Fibroblast of skin of back (primary cell): ENCODE measurements at places on chromosomes 5 and 9.

DNA sequence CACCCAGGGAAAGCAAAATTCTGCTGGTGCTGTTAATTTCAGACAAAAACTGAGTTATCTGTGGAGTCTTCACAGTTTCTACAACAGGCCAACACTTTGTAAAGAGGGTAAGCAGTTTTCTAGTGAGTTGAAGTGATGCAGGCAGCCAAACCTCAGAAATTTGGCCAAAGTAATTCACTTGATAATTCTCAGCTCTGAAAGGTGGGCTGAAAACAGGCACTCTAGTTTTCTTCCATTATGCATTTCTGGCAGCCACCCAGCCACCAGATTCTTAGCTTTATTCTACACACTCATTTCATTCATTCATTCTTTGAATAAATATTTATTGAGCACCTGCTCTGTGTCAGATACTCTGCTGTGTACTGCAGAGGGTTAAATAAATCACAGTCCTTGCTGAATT lies 184.2 kb downstream of the RAB3C start:
- no peak for DNase-seq

DNA sequence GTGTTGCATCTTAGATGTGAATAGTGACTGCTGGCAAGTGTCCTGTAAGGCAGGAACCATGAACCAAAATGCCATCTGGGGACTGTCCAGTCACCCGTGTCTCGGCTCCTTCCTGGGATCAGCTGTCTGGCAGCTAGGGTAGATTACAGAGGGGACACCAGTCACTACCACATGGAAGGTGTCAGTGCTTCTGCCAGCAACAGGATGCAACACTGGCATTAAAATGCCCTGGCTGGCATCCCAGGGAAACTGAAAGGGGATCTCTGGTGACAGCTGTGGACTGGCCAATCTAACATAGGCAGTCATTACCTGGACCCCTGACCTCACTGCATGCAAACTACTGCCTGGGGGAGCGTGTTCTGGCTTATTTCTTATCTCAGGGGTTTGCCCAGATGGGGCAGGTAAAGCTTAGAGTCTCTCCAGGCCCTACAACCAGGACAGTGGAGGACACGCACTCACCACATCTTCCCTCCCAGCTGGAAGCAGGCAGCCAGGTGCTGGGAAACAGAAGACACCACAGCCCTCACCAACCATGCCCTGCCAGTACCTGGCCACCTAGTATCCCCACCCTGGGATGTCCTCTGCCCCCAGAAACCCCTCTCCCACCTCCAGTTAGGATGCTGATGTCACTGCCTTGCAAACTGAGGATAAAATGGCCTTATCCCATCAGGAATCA lies 83.8 kb downstream of the SEMA4D start:
- no peak for DNase-seq

GRCh38 chr5:145680169-145680568 lies 155.0 kb downstream of the PRELID2 start:
- DNase-seq, result no peak

DNA sequence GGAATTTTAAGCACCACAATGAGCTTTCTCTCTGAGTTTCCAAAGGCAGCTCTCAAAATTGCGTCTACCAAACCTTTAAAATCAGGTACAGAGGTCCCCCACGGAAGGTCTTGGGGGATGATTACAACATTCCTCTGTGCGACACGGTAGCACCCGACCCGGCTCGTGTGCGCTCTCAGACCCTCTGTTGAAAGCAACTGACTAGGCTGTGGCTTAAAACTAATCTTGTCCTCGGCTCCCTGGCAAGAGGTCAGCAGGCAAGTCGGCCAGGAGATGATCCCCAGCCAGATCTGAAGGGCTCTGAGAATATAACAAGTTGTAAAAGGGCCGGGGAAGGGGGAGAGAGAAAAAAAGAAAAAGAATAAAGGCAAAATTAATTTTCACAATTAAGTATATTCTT lies 92.6 kb upstream of the LMX1B start:
- no peak for DNase-seq

DNA sequence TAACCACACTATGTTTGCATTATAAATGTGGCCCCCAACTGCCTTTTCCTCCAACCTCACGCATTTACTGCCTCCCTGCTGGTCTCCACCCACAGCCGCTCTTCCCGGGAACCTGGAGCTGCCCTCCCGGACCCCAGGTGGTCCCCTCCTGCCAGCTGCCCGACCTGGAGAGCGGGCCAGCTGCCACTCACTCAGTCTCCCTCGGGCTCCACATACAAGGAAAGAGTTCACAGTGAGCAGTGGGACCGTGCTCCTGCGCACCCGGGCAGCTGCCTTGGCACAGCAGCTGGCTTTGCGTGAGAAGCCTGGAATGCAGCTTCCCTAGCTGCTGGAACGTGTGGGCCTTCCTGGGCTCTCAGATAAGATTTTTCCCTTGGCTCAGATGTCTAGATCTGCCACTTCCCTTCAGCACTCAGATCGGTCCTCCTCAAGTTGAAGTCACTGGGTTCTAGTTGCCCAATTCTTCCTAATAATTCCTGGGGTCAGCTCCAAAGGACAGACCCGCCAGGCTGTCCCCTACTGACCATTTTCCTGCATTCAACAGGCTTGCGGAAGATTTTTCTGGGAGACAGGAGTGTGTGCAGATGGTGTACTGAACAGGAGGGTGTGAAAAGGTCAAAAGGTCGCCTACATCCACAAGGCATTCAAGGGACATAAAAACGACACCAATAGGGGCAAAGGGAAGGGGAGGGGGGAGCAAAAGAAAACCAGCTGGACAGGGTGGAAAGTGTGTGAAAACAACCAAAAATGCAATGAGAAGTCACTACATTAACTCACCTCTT lies 69.1 kb downstream of the MYO10 start:
- DNase-seq, result no peak

GRCh38 chr5:71938895-71939294 lies 168.4 kb upstream of the MAP1B start:
- no peak for DNase-seq

GRCh38 chr5:151523335-151523734 lies 67.8 kb downstream of the FAT2 start:
- peak; percentile 56 for DNase-seq

DNA sequence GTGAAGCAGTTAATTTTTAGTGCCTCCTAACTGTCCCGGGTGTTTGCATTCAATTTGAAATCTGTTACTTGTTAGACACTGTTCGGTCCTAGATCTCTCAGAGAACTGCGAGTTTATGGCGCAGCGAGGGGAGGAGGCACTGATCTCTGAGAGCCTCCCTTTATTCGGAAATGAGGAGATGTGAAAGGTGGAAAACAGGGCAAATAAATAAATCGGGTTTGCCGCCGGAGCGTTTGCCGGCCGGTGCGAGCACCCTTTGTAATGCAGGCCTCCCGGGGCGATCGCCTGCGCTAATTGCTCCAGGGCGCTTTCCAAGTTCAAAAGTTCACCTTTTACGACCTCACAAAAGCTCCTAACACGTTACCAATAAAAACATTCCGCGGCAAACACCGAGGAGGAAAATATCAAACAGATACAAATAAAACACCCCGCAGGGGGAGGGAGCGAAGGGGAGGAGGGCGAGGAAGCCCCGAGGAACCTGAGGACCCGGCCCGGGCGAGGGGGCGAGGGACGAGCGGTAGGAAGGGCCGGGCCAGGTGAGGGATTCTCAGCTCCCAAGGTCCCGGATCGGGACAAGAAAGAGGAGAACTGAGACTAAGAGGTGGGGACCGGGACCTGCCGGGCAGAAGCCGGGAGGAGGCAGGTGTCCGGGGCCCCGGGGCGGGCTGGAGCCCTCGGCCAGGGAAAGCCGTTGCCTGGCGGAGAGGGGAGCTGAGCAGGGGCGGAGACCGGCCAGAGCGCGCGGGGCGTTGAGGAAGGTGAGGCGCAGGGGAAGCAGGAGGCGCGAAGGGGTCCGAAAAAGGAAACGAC lies 1.4 kb downstream of the NR6A1 start:
- DNase-seq, result no peak

DNA sequence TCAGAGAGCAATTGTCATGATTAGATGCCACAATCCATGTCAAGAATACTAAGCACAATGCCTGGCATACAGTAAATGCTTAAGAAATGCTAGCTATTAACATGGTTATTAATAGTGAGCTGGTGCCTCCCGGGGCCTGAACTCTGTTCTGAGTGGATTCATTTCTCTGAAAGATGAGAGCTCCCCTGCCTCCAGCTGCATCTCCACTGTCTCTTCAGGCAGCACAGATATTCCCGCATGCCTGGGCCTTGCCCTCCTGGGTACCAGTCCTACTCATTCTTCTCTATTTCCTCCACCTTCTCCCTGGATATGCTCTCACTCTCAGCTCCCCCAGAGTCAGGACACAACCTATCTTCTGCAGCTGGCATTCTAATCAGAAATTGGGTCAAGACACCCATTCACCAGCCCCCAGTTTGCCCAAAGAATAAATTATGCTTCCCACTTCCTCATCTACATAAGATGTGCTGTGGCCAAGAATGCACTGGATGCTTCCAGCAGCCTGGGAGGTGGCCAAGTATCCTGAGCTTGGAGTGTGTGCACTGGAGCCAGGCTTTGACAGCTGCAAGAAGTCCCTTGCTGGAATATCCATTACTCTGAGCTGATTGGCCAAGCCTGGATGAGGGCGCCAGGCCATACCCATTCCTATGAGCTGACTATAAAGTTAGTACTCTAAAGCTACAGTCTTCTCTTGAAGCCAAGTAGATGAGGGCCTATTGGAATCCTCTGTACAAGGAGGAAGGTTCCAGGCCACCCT lies 669.0 kb downstream of the ACTL7B start:
- DNase-seq, result peak; percentile 67

DNA sequence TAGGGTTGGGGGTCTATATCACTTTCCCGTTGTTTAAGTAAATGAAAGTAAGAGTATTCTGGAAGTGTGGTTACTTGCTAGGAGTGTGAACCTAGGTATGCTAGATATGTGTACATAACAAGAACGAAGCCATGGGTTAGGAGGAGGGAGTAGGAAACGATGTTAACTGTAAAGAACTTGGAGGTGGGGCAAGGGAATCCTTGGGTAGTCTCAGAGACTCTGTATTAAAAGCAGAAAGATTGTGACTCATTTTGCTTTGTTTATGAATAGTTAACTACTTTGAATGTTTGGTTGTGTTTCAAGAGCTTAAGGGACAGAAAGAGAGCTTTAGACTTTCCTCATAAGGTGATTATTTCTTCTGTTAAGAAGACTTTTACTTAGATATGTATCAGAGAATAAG lies 59.9 kb downstream of the TMEM252 start:
- DNase-seq, result no peak

GRCh38 chr5:177116631-177117373 lies 16.8 kb upstream of the NSD1 start:
- peak; percentile 85 for DNase-seq

DNA sequence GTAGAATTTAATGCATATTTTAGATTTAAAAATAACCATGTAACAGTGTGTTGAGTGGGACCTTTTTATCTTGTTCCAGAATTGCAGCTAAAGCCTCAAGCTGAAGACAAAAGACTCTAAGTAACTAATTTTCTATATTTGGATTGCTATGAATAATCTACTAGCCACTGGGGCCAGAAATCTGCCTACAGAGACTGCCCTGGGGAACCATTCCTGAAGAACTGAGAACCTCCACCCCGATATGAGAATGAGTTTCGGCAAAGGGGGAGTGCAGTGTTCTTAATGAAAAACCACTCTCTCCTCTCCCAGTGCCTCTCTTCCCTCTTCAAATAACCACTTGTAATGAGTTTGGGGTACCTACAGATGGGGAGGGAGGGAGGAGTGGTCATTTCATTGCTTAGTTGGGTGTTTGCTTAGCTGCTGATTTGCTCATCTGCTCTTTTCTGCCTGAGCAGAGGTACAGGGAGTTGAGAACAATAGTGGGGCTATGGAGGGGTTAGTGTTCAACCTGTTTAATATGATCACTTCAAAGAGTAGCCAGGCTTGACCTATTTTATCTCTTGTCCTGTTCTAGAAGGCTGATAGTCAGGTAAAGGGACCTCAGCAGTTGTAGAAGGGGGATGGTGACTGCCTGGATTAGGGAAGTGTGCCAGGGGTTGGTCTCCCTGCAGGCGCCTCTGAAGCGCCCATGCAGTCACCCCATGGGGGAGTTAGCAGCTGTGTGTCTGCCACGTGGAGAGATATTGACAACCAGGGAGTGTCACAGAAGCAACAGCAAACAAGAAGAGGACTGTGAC lies 47.7 kb downstream of the ATG10 start:
- DNase-seq, result no peak

DNA sequence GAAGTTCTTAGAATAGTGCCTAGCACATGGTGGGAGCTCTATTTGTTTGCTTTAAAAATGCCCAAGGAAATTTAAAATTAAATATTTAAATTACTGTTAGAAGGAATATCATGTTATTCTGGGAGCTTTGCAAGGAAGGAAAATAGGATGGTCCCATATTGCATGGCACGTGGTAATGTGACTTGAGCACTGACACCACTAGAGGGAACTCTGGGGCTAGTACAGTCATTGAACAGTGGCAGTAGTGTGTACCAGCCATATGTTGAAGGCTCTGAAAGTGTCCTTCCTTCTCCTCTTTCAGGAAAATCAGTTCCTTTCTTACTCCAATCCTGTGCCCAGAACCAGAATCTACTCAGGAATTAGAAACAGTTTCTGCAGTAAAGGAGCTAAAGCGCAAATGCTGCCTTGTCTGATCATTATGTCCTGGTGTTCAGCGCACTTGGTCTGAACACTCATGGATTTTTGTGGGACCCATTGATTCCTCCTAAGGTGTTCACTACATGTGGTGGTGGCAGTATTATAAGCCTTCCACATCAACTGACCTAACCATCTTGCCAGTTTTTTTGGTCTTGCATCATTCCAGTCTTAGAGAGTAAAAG lies 54.1 kb downstream of the GDA start:
- DNase-seq, result peak; percentile 37

- DNase-seq, result no peak
Observed at GRCh38 chr9:26937816-26938371, 9.1 kb downstream of the PLAA start.

GRCh38 chr5:43646992-43647391 lies 44.0 kb downstream of the NNT start:
- peak; percentile 54 for DNase-seq

GRCh38 chr5:152331006-152331405 lies 74.1 kb downstream of the NMUR2 start:
- no peak for DNase-seq

GRCh38 chr5:142801495-142801871 lies 31.3 kb downstream of the ARHGAP26 start:
- DNase-seq, result no peak

DNA sequence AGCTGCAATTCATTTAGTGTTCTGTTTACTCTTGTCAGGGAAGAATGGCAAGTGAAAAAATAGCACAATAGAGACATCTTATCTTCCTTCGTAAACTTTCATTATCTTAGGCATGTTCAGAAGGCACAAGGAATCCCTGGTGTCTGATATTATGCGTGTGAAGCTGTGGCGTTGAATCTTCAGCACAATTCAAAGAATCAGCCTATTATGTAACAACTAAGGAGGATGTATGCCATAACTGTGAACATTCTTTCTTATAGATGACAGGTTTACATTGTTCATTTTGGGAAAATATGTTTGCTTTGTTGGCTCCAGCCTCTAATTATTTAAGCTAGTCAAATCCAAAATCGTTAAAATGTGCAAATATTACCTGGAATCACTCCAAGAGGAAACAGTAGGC lies 446.1 kb downstream of the ANXA1 start:
- DNase-seq, result no peak
